Activated naive CD4-positive, alpha-beta T cell (primary cell): ENCODE measurements at places on chromosomes 7 and 10.

DNA sequence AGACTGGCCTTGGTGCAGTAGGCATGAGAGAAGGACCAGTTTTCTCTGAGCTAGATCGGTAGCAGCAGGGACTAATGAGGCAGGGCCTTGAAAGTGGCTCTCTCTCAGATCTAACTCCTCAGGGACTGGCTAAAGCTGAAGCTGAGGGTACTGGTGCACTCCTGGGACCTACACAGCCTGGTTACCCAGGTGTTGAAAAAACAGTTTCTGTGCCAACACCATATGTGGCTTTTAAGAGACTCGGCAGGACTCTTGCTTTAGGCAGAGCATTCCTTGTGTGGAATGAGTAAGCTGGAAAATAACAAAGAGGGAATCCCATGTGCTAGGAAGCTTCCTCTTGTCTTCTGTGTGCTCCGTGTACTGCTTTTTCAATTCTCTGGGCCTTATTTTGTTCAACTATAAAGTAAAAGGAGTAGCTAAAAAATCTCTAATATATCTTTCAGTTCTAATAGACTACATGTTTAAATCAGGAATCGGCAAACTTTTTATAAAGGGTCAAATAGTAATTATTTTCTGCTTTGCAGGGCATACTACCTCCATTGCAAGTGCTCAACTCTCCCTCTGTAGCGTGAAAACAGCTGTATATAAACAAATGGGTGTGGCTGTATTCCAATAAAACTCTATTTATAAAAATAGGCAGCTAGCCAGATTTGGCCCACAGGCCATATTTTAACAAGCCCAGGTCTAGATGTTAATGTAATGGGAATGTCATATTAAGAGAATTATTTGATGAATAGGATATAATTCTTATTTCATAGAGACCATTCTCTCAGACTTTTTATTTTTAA lies 186.1 kb upstream of the KAT6B start:
- DNase-seq = no peak

DNA sequence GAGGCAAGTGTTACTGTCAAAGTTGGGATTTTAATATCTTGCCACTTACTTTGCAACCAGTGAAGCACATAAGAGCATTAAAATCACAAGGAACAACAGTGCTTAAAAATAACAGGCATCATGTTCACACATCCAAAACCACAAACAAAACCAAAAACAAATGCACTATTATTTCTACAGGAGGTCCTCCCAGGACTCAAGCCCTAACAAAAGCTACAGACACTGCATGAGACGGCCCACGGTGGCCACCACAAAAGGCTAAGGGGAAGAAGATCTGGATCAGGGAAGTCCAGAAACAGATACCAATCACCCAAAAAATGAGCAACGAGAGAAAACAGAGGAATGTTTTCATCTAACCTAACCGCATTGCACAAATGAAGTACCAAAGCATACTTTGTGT lies 158.4 kb downstream of the ZMYND11 start:
- DNase-seq = no peak

DNA sequence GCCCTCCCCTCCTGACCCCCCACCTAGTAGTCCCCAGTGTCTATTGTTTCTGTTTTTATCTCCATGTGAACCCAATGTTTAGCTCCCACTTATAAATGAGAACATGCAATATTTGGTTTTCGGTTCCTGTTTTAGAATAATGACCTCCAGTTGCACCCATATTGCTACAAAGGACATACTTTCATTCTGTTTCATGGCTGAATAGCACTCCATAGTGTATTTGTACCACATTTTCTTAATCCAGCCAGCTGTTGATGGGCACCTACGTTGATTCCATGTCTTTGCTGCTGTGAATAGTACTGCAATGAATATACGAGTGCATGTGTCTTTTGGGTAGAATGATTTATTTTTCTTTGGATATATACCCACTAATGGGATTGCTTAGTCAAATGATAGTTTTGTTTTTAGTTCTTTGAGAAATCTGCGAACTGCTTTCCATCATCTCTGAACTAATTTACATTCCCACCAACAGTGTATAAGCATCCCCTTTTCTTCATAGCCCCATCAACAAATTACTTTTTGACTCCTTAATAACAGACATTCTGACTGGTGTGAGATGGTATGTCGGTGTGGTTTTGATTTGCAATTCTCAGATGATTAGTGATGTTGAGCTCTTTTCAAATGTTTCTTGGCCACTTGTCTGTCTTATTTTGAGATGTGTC lies 128.4 kb upstream of the PHYHIPL start:
- DNase-seq = no peak

GRCh38 chr10:1746796-1747195 lies 9.5 kb upstream of the ADARB2 start:
- no peak for DNase-seq

DNA sequence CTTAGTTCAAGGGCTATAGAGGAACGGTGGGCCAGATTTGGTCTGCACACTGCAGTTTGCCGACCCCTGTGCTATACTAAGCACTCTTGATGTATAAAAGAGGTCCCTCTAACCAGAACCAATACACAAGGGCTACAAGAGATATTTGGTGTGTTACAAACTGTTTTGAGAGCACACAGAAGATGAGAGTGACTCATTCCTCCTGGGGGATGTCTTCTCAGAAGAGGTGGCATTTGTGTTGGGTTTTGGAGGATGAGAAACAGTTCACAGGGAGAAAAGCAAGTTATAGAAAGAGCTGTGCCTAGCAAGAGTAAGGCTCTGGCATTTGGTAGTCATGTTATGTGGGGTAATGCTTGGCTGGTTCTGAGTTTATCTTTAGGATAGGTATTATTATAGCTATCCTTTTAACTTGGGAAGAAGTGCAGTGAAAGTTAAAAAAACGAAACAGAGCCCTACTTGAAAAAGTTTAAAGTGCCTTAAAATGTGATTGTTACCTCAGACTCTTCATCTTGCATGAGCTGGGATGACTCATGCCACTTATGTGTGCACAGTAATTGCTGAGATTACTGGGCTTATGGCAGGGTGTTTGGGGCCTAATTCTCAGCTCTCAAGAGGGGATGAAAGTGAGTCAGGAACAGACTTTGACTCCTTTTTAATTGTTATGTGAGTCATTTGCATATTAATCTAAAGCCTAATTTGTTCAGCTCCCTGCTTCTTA lies 160.4 kb downstream of the KIF20B start:
- DNase-seq = no peak

DNA sequence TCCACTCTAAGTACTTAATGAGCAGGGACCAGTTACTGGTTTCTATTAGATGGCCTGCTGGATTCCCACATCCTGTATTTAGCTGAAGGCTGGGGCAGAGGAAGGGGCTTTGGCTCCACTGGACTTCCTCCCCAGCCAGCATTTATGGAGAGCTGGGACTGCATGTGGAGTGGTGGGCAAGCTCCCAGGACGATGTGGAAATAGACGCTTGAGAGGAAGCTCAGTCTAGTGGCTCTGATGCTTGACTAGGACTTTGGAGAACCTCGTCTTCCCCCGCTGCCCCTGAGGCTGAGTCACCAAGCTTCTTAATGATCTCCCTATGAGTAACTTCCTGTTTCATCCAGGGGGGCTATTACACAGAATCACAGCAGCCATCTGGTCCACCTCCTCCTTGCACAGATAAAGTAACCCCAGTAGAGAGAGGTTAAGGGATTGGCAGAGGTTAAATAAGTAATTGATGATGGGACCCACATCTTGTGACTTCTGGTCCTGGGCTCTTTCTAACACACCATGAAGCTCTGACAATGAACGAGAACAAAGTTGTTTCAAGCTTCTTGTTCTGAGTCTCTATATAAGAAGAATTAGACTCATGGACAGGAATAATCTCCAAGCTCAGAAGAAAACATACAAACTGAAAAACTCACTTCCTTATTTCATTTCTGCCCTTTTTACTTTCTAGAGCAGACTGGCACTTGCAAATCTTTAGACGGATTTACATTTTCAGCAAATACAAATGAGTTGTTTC lies 126.2 kb downstream of the PRPF18 start:
- no peak for DNase-seq

- no peak for DNase-seq
Measured at GRCh38 chr10:120372917-120373316, 84.1 kb upstream of the PLPP4 start.

DNA sequence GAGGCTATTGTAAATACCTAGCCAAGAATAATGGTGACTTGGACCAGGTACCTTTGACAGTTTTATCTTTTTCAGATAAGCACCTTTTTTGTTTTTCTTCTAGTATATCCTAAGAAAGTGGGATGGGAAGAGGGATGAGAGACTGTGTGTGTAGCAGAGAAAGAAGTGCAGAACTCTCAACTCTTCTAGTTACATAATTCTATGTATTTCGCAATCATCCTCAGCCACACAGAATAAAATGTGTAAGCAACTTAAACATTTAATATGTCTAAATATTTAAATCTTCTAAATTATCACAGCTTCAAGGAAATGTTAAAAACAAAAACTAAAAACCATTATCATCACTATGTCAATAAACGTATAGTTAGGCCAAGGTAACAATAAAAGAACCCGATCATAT lies 42.6 kb upstream of the GSAP start:
- DNase-seq = no peak

GRCh38 chr7:139452958-139453672 lies 30.4 kb downstream of the KLRG2 start:
- DNase-seq = no peak

- DNase-seq = no peak
Measured at GRCh38 chr10:126110489-126111180, 214.3 kb downstream of the FANK1 start.

DNA sequence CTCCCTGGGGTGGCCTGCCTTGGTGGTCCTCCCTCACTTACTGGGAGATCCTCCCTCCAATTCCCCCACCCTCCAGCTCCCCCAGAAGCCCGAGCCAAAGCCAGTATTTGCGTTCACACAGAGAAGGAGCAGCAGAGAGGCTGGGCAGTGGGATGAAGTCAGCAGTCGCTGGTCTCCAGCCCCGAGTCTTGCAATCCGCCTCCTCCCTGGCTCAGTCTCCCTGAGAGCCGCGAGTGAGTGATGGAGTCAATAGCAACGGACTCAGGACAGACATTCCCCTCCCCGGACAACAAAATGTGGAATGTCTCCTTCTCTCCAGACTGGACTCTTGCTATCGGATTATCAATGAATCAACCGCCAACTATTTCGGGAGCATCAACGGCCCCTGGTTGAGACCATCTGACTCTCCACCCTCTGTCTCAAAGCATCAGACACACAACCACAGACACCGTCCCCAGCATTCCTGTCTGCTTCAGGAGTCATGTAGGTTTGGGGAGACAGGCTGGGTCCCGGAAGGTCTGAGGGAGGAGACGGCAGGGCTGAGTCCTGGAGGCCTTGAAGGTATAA lies 178.4 kb downstream of the SH3PXD2A start:
- DNase-seq = no peak

DNA sequence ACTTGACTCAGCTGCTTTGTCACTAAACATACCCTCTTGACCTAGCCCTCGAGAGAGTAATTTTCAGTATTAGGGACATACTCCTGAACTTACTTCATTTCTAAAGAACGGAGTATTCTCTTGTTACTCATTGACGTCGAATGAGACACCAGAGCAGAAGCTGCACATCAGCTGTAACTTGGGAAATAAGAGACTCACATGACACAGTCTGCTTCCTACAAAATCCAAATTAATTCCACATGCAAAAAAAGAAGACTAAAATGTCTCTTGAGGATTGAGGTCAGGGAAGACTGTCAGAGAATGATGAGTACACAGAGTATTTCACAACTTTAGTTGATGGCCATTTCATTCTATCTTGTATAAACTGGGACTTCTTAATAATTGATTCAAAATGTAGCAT lies 114.7 kb upstream of the EGFR start:
- DNase-seq = no peak

- DNase-seq = no peak
Measured at GRCh38 chr7:147415991-147416390, 1174.6 kb upstream of the C7orf33 start.

DNA sequence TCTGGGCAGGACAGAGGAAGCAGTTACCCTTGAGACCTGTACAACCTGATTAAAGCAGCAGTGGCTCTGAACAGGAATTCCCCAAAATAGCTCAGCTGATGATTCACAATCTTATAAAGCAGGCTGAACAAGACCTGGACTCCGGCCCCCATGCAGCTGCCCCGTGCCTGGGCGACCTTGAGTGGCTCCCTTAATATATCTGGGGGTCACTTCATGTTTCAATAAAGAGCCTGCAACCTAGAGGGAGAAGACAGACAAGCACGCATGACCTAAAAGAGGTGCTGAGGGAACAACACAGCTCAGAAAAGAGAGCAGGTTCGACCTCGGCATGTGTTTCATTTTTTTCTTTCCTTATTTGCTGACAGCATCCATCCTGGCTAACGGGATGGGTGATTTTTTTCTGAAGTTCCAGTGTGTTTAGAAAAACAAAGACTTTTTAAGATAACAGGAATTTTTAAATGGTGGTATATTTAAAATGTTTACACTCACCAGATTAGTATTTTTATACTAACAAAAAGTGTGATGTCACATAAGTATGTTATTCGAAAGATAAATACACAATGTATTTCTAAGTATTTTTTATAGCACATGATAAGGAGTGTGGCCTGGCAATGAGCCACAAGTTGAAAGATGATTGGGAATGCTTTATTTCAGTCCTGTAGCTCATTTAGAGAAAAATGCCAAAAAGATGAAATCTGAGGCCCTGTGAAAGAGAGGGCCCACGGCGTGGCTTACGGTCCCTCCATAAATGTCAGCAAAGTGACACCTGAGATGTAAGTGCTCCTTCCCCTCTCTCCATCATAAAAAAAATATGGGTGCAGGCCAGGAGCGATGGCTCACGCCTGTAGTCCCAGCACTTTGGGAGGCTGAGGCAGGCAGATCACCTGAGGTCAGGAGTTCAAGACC lies 161.3 kb downstream of the SLIT1 start:
- DNase-seq = no peak
